Stimulated activated CD4-positive, alpha-beta T cell treated with anti-CD3 and anti-CD28 coated beads, Interleukin-1b, Interleukin-23, amount 100 ng/mL, for 48 hours (primary cell): ENCODE measurements at places on chromosomes 3 and 15.

DNA sequence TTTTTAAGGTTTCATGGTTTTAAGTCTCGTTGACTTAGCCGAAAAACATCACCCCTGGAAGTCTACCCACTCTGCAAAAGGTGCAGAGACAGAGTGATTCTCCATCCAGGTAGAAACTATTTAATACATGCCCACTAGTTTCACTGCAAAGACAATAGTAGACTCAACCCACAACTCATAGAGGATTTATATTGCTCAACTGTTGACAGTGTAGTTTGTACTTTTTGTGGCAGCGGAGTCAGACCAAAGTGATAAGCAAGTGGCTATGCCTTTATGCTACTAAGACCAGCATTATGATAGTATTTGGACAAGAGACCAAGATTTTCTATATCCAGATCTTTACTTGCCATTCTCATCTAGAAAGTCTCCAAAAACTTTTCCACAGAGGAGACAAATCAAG lies 98.8 kb upstream of the ZBTB20 start:
- DNase-seq: no peak

DNA sequence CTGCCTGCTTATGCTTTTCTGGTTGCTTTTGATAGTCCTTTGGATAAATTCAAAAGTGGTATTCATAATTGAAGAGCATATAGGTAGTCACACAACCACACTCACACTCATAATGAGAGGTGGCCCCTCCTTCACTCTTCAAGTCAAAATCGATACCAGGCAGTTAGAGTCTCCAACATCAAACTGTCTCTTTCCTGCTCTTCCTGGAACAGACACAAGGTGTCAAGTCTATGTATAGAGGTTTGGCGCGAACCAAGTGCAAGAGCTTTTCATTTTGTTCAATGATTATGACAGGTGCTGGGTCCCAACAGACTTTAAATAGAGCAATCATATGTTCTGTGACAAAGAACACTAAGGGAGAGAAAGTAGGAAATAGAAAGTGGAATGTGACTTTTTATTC lies 29.9 kb upstream of the RGMA start:
- no peak for DNase-seq

DNA sequence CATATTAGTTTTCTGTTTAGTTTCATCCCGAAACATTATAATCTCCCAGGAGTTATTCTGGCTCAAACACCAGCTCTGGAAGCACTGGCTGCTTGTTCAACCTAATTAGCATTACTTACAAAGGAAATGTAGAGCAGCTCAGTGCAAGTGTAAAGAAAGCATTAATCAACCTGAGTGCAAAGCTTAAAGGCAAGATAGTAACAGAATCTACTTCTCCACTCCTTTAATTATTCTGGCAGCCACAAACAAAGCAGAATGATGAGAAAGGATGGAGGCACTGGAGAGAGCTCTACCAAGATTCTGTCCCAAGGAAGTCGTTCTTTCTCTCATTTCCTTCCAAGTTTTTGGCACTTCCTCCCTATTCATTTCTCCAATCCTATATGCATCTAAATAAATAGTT lies 1384.0 kb downstream of the ZPLD1 start:
- no peak for DNase-seq

- DNase-seq: no peak
Measured at GRCh38 chr15:88704791-88705768, 66.3 kb downstream of the ISG20 start.

- DNase-seq: no peak
Measured at GRCh38 chr3:63727233-63727632, 74.8 kb downstream of the SNTN start.

DNA sequence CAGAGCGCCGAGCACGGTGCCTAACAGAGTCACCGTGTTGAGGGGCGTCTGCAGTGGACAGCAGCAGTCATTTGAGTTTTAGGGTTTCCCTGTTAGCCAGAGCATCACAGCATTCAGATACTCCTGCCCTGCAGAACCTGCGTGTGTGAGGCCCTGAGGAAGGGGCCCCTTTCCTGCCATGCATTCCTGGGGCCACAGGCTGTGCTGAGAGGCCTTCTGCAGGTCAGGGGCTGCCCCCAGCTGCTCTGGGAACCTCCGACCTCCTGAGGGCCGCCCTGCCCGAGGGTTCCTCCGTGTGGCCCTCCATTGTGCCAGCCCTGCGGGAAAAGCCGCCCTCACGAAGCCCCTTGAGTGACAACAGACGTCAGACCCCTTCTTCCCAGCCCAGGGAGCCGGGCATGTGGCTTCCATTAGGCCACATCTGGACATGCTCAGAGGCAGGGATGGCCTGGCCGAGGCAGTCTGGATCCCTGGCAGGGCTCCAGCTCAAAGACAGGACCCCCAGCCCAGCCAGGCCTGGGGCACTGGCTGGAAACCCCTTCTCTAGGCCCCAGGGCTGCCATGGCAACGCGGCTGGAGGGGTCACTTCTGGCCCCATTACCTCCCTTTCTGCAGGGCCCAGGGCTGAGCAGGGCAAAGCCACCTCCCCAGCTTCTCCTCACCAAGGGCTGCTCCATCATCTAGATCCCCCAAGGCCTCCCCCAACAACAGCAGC lies 25.3 kb downstream of the FBLN2 start:
- DNase-seq: no peak

DNA sequence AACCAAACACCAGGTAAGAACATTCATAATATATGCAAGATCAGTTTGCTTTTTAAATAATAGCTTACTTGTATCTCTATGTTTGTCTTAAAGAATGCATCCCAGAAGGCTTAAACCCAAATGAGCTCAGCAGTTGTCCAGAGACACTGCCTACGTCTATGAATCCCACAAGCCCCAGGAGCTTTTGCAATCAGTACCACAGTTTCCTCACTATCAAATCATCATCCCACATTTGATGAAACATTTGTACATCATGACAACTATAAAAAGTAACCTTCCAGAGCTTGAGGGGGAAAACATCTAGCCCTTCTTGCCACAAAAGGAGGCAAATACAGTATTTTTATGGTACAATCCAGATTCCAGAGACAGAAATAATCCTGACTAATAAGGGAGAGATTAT lies 63.7 kb downstream of the ATP8B4 start:
- no peak for DNase-seq

DNA sequence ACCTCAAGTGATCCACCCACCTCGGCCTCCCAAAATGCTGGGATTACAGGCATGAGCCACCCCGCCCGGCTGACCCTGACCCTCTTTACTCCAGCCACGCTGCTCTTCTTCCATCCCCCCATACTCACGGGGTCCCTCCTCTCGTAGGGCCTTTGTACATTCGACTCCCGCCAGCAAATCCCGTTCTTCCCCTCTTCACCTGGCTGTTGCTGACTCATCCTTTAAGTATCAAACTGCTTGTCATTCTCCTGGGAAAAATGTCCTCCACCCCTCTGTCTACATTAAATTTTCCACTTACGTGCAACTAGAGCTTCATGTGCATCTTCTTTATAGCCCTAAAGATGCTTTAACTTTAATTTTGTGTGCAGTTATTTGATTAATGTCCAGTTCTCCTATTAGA lies 203.1 kb downstream of the OPA1 start:
- DNase-seq: no peak

GRCh38 chr3:25418596-25418995 lies 9.5 kb upstream of the RARB start:
- no peak for DNase-seq

DNA sequence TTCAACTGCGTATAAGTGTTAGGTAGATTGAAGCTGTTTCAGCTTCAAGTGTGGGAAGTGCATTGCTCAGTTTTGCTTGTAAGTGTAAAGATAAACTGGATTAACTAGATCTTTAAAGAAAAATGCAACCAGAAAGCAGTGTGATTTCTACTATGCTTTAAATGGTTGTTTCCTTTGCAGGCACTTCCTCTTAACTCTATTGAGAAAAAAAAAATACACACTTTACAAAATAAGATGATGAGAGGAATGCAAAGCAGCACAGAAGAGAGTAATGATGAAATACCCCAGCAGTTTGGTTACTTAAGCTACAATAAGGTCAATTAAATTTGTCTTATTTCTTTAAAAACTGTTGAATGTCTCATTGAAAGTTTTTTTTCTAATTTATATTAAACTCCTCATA lies 40.8 kb downstream of the DPH6 start:
- DNase-seq: no peak

DNA sequence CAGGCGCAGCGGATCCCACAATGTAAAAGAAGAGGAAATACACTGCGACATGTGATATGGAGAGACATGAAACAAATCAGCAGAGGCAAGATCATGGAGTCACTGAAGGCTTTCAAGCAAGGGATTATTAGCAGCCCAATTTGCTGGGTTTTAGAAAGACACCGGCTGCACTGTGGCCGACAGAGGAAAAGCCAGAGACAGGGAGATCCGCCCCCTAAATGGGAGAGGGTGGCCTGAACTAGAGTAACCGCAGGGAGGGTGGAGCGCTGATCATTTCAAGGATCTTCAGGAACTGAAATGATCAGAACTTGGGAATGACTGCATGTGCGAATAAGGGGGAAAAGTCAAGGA lies 612 bp upstream of the C15orf40 start:
- DNase-seq: no peak

GRCh38 chr15:80202641-80203360 lies 49.2 kb downstream of the CTXND1 start:
- DNase-seq: no peak

DNA sequence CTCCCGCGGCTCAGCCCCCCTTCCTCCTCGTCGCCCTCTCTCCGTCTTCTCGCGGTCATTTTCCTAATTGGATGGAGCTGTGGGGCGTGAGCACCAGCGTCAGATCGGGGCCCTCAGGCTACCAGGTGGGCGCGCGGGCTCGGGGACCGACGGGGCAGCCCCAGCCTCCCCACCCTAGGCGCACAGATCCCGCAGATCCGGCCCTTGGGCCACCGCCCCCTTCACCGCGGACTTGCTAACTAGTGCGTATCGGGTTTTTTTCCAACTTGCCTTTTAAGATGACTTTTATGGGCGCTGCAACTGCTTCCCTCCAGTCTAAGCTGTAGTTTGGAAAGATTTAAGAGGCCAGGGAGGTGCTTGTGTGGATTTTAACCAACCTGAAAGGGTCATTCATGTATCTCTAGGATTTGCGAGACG lies 1.3 kb downstream of the ZNF710 start:
- DNase-seq: peak; percentile 30
